ENCODE measurements at places on chromosomes 1 and 21.

DNA sequence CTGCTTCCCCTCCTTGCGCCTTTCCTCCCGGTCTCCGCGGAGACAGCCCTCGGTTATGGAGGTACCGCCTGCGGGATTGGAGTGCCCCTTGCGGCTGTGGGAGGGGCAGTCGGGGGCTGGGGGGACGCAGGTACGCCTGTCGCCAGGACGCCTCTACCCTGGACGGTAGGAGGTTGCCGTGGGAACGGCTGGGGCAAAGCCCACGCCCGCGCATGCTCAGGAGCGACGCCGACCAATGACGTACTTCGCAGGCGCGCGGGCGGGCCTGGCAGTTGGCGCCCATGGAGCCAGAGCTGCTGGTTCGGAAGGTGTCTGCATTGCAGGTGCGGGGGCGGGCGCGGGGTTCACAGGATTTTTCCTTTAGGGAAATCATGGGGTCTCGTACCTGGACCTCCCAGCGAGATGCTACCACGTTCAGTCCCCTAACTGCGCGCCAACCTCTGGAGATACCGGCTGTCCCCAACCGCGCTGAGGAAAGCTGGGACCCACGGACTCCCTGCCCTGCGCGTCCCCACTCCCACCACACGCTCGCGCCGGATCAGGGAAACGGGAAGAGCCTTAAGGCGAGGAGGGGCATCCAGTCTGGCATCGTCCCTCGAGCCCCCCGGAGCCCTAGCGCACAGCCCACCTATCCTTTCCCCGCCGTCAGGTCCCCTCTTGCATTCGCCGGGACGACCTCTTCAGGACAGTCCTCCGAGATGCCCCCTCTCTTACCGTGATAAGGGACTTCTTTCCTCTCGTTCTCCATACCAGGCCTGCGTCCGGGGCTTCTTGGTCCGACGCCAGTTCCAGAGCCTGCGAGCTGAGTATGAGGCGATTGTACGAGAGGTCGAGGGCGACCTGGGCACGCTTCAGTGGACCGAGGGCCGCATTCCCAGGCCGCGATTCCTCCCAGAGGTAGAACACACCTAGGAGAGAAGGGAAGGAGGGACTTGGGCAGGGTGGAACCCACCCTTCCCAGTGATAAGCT, at the start of gene IQCC:
TSS of gene IQCC (plus strand) at position 271 of the 970 bp plus-strand sequence. CDS start at position 282, 11 bp downstream.
- DNase-seq, result peak; percentile 97

- DNase-seq, result no peak
These were observed 4.0 kb upstream of the IFI16 start for GRCh38 chr1:159005676-159006075.

- DNase-seq, result no peak
These were observed 43.5 kb upstream of the NRDC start for GRCh38 chr1:51922040-51922439.

DNA sequence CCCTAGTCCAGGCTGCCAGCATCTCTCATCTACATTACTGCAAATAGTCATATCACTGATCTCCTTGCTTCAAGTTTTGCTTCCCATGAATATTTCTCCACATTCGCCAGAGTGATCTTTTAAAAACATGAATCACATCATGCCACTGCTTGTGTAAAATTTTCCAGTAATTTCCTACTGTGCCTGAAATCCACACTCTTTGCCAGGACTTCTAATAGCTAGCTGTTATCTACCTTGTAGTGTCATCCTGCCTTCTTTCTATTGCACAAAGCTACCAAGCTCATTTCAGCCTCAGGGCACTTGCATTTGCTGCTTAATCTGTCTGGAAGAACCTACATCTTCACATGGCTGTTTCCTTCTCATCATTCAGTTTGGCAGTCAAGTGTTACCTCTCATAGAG, 33.9 kb upstream of the ZNF362 start:
- DNase-seq, result no peak

- no peak for DNase-seq
These were observed 10.9 kb downstream of the IER5 start for GRCh38 chr1:181099152-181100014.

DNA sequence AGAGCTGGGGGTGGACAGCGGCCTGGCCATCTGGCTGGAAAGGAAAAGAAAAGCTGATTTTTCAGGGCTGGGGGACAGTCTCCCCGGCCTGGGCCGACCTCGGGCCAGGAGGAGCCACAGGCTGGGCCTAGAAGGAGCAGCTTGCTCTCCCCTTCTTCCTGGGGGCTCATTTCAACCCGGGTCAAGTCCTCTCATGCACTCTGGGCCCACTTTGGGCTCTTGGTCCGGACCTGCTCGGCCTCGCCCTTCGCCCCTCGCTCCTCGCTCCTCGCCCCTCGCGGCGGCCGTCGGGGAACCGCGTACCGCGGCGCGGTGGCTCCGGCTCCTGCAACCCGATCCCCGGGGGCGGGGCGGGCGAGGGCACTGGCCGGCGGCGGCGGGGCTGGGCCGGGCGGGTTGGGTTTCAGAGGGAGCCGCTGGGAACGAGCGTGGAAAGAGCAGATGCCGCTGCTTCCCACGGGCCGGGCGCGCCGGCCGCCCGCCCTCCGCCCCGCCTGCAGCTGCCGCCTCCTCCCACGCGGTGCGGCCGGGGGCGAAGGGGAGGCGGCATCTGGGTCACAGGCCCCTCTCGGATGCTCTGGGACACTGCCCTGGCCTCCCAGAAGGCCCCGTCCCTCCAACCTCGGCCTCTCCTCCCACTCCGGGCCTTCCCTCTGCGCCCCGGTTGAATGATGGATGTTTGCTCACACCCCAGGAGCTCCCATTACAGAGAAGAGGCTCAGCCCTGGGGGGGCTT, 6.6 kb downstream of the HEYL start:
- DNase-seq, result no peak

DNA sequence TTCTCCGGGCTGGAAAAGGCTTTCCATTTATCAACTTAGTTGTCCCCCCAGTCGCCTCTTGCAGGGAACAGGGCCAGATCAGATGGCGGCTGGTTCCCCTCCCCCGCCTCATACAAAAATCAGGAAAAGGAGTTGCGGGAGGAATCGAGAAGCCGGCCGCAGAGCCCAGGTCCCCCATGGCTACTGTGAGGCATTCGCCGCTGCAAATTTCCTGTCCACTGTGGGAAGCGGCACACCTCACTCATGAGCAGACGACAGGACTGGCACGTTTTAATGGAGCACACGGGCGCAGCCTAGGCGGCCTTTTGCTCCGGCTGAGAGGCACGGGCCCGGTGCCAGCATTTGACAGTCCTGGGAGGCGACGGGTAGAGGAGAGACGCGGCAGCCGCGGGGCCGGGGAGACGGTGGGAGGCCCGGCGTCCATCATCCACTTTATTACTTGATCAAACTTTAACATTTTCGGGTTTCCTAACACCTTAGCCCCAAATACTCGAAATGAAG, 1.1 kb downstream of the GNG4 start:
- peak; percentile 83 for DNase-seq

GRCh38 chr1:36397083-36397377, 678 bp downstream of the LSM10 start:
- DNase-seq, result no peak

GRCh38 chr21:42228709-42229220, 9.8 kb downstream of the ABCG1 start:
- DNase-seq, result no peak

DNA sequence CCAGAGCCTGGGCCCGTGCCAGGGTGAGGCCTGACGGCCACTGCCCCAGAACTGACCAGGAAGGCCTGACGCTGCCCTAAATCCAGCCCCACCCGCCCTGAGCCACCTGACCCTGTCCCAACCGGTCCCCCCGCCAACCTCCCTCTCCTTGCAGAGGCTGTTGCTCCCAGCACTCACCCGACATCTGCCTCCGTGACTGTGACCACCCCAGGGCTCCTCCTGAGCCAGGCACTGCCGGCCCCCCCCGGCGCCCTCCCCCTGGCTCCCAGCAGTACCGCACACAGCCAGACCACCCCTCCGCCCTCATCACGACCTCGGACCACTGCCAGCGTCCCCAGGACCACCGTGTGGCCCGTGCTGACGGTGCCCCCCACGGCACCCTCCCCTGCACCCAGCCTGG, 26.3 kb downstream of the AGRN start:
- no peak for DNase-seq

DNA sequence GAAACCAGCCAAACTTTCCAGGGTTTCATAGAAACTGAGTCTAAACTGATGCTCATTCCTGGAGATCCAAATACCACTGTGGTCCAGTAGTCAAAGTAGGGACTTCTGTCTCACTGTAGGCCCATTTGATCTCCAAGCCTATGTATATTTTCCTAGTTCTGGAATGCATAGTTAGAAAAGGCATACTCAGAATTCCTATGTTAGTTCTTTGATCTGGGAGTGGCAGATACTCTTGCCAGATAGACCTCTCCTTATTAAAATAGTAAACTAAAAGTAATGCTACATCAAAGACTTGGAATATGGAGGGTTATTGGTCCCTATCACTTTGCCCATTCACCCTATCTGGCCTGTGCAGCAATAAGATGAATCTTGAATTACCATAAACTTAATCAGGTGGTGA, 10.4 kb upstream of the SGIP1 start:
- no peak for DNase-seq

DNA sequence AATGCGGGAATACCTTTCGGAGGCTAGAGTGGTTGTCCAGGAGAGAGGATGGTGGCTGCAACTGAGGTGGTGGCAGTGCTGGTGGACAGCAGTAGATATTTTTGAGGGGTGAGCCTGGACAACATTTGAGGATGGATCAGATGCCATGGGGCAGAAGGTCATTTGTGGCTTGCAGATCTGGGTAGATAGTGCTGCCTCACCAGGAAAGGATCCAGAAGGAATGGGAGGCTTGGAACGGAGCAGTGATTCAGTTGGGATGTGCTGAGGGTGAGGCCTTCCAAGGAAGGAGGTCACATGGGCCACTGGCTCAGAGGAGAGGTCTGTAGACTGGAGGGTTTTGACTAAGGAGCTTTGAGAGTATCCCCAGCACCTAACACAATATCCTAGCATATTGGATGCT, 110.8 kb upstream of the KAZN start:
- no peak for DNase-seq
